ENCODE measurements at places on chromosomes 2 and 18. TPM values are rescaled to one million over a fixed set of nuclear protein-coding genes. Genes with fewer than 3 reads are reported as not detected.

Gene ANKRD23
- total RNA-seq = 6.1 TPM

Gene LAMA1
- 257 TPM for total RNA-seq

Gene OTOS
- not detected for total RNA-seq

Gene PSMA8
- 0.29 TPM for total RNA-seq

Gene CMPK2
- total RNA-seq = 3.4 TPM

- DNase-seq = no peak
Observed at GRCh38 chr18:51762373-51762772, 564.9 kb upstream of the MEX3C start.

DNA sequence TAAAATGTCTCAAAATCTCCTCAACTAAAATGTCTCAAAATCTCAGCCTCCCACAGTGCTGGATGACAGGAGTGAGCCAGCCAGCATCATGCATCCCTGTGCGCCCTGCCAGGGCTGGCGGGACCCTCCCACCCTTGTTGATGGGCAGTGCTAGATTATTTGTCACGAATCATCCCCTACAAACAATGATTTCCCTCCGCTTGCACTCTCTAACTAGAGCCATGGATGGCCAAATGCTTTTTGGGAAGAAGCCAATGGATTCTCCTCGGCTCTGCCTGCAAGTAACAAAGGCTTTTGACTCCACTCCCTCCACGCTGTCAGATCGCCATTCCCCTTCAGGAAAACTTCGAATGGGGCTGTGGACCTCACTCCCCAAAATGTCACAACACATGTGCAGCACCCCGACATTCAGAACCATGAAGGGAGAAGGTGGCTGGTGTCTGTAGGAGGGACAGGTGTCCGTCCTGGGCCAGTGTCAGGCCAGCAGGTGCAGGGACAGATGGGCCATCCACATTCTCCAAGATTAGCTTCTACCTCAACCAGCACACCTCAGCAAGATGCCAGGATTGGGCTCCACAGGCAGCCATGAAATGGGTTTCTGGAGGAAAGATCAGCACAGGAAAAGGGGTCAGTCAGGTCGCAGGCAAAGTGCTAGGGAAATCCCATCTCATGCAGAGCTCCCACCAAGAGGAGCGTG, 11.5 kb downstream of the AMER3 start:
- DNase-seq = no peak

DNA sequence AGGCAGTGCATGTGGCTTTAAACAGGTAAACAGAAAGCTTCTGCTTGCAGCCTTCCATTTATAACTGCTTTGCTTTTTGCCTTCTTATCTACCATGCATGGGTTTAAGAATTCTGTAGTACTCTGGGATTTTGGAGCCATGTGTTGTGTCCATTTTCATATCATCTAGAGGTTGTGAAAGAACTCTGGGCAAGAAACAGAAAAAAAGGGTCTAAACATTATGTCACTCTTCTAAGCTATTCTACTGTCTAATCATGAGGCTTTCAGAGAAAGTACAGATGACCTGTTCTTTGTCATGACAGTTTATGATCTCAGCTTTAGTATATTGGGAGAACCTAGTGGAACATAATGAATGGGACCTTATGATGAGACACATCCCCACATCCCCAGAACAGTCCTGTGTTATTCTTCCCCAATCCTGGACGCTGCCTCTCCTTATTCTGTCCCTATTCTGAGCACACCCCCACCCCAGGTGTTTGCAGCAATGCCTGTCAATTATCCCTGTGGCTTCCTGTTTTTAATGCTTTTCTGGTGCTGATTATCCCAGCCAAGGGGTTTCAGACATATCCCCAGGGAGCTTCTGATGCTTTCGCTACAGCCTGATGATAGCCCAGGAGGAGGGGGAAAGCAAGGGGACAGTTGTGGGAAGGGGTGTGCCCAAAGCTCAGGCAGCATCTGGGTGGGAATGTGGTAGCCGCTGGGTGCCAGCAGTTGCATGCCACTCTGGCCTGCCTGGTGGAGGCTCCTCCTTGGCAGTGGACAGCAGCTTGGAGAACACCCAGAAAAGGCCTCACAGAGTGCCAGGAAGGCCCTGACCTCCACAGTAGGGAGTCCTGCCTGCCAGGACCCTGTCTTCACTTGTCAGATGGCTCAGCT, 169.5 kb upstream of the MAP3K20 start:
- DNase-seq = no peak

- DNase-seq = no peak
Observed at GRCh38 chr2:239589833-239590232, 189.0 kb upstream of the HDAC4 start.

GRCh38 chr18:36634573-36635216, 194.1 kb downstream of the TPGS2 start:
- DNase-seq = no peak

Gene FOXI3
- 0.57 TPM for total RNA-seq

GRCh38 chr2:169819106-169819505, 5.6 kb downstream of the METTL5 start:
- DNase-seq = no peak

Gene FEV
- total RNA-seq = 15.6 TPM

DNA sequence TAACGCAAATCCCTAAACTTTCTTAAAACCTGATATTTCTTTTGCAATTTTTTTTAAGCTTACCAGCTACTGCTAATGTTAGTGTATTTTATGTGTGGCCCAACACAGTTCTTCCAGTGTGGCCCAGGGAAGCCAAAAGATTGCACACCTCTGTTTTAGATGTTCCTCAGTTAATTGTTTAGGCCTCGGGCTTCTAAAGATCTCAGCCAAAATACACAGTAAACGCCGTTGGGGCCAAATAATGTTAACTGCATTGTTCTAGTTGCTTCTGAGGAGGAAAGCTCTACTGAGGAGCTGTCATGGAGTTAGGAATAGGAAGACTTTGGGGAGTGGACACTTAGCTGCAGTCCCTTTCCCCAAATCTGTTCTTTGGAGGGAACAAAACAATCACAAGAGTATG, 2.0 kb downstream of the HSPE1 start:
- no peak for DNase-seq

GRCh38 chr2:239575931-239576445, 175.2 kb upstream of the HDAC4 start:
- DNase-seq = no peak

DNA sequence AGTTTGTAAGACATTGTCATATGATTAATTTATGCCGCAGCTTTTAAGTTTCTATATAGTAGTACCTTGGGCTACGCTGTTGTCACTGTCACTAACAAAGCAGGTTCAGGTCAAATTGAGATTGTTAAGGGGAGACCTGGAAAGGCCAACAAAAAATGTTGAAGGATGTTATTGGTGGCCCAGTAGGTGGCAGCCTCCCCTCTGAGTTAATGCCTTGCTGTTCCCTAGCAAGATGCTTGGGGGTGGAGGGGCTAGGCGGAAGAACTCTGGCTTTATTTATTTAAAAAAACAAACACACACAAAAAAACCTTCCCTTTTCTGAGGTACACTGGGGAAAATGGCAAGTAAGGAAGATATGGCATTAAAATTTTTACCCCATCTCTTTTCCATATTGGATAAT, 128.3 kb upstream of the ATP5MC3 start:
- DNase-seq = peak; percentile 19

DNA sequence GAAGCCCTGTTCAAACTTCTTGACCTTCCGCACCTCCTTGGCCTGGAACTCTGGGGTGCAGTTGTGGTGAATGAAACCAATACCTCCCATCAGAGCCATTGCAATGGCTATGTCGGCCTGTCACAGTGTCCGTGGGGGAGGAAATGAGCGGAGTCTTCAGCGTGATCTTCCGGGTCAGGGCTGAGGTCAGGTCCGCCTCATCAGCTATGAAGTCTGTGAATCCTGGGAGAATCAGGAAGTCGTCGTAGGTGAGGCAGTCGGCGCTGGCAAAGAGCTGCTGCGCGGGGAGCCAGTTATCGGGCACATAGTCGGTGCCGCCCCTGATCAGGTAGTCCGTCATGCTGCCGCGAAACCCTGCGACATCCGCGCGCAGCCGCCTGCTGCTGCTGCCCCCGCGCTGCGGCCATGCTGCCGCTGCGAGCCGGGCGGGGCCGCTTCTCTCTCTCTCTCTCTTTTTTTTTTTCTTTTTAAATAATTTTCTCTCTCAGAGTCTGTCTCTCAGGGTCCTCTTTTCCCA, 154.1 kb upstream of the ZSWIM2 start:
- DNase-seq = no peak

DNA sequence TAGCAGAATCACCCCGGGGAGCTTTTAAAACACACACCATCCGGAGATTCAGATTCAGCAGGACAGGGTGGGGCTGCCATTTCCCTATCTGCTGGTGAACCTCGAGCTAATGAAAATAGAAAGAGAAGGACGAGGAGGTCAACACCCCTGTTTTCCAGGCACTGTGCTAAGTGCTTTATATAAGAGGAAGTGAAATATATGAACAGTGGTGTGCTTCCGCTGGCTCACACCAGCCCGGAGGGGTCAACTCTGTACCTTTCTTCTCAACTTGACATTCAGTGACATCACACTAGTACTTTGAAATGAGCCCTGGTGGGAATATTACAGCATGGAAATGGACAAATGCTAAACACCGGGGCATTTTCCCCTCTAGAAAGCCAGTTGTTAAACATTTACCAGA, 108.3 kb upstream of the LTBP1 start:
- DNase-seq = no peak

- no peak for DNase-seq
Observed at GRCh38 chr2:191994749-191995148, 147.9 kb upstream of the CAVIN2 start.

DNA sequence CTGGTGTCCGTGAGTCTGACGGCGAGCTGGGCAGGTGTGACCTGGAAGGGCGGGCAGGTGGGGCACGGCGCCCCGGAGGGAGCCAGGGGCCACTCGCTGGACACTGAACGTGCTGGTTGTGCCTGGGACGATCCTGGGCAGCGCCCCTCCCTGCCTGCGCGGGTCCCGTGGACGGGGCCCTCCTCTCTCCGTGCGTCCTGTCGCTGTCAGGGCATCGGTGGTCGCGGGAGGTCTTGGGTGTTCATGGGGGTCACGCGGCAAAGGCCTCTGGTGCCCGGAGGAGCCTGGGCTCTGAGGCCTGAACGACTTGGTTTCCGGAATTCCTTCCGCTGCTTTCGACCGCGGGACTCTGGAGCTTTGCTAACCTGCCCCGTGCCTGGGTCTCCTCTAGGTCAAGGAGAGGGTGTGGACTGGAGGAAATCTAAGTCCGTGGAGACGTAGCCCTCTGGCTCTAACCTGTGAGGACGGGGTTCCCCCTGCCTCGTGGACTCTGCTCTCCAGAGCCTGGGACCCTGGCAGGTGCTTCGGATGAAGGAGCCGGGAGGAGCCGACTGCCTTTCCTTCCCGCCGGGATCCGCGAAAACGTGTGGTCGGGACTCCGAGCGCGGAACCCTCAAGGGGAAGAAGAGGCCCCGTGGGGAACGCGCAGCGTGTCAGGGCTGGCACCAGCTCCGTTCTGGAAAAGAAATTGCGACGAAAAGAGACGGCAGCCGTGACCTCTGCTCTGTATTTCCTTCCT, 14.7 kb downstream of the SOX11 start:
- DNase-seq = no peak

DNA sequence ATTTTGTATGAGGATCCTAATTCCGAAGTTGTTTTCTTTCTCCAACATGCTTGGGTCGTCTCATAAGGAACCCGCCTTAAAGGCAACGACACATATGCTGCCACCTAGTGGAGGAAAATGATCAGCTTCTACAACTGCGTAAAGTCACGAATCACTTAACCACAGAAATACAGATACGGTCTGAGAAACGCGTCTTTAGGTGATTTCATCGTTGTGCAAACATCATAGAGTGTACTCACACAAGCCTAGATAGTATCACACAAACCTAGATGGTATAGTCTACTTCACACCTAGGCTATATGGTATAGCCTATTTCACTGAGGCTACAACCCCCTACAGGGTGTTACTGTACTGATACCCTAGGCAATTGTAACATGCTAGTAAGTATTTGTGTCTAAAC, 13.1 kb downstream of the GNLY start:
- DNase-seq = no peak

DNA sequence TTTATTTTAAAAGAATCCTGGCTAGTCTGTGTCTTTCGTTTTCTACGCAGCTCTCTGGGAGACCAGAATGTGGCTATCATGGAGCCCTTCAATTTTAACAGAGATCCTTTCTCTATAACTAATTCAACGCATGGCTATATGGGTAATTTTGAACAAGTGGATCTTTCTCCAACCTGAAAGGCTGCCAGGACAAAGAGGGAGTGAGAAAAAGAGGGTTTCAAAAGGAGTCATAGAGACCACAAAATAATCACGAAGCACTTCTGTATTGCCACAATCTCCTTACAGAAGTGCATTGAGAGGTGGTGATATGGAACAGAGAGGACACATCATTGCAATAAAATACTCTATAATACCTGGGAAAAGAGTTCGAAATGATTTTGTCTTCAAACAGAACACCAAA, 21.7 kb upstream of the CDH2 start:
- no peak for DNase-seq

Gene ATF2
- total RNA-seq = 69.8 TPM

GRCh38 chr2:166651080-166651675, 157.1 kb upstream of the SCN7A start:
- no peak for DNase-seq

Gene PDE1A
- 3.3 TPM for total RNA-seq

Gene FHOD3
- total RNA-seq = 1.6 TPM

DNA sequence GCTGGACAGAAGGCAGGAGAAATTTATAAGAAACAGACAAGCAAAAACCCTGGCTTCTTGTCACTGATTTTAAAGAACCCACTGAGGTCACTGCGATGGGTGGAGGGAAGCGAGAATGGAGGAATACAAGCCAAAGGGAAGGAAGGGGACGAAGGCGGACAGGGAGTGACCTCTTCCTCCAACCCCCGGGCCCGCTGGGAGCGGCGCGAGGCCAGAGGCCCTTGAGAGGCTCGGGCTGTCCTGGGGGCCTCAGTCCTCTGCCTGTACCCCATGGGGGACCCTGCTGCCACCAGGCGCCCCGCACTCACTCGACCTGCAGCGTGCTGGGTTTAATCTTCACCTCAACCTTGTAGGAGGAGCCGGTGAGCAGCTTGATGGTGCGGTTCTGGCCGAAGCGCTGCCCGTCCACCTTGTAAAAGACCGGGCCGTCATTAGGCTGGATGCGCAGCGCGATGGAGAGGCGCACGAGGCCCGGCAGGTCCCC, 793 bp downstream of the CNRIP1 start:
- DNase-seq = no peak

DNA sequence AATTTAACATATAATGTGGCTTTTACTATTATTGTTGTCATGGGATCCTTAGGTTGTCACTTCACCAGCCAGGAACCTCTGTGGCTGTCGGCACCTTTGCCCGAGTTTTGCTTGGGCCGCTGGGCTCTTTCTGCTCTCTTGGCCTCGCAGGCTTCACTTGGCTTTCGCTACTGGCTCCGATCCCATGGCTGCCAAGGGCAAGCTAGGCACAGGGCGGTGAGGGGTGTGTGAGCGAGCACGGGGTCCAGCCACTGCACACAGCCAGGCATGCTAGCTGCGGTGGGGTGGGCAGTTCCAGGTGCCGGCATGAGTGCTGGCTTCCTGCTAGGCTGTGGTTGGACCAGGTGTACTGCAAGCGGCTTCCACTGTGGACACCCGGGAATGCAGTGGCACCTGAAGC, 23.4 kb upstream of the RAPGEF4 start:
- no peak for DNase-seq

Gene ELAC1
- 9.2 TPM for total RNA-seq

Gene RAB27B
- 13.4 TPM for total RNA-seq

Measured in progenitor cell of endocrine pancreas (in vitro differentiated cells).